ENCODE measurements at places on chromosomes 1 and 21. TPM values are rescaled to one million over a fixed set of nuclear protein-coding genes. Genes with fewer than 3 reads are reported as not detected.
A peak's percentile ranks its signal among the peaks of the same experiment; 100 is the strongest.

DNA sequence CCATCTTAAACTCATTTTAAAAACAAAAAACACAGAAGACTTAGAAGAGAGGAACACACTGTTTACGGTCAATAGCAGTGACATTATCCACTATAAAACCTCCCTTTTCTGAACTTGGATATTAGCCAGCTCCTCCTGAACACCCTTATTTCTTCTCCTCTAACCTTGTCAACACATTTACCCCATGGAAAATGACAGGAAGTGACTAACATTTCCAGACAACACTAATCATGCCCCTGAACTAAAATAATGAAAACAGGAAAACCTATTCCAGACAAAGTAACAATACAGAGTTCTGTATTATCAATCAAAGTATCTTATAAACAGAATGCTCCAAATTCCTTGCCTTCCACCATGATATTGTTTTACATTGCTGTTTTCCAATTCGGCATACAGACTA, 45.3 kb downstream of the PALMD start:
- no peak overlapping the region for H3K27ac ChIP-seq
- no peak overlapping the region for H3K4me3 ChIP-seq
- H3K27me3 ChIP-seq, result no peaks in the 10 kb centered on the region
- DNase-seq, result no peak

CXADR gene
- 81.1 TPM for total RNA-seq

DNA sequence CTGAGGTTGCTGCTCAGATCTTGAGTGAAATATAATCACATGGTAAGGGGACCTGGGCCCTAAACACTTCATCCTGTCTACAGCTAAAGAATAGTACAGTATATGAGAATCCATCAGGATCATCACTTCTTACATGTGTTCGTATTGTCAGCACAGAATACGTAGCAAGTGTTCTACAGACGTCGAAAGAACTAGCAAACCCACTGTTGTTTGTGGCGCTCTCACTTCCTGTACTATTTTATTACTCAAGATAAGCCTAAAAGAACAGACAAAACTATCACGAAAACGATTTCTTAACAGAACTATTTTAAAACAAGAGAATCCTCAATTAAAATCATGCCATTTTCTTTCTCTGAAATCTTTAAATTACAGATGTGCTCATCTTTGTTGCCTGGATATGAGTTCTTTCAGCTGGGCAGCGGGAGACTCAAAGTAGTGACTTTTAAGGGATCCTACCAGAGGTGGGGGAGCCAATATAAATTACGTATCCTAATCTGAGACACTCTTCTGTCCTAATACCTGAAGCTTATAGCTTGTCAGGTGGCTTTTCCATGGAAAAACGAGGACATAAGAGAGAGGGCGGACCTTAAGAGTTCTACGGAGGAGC, 724 bp downstream of the ST7L start:
- peaks cover 10% of the 10 kb centered on the region for H3K4me1 ChIP-seq
- H3K36me3 ChIP-seq, result peaks cover 13% of the 10 kb centered on the region
- DNase-seq, result no peak
- H3K4me3 ChIP-seq, result peak overlapping the region; percentile 100
- no peaks in the 10 kb centered on the region for H3K27me3 ChIP-seq
- H3K27ac ChIP-seq, result peak overlapping the region; percentile 99

- no peak for DNase-seq
- H3K27ac ChIP-seq, result no peak overlapping the region
- H3K4me1 ChIP-seq, result no peaks in the 10 kb centered on the region
- H3K36me3 ChIP-seq, result no peaks in the 10 kb centered on the region
- H3K4me3 ChIP-seq, result no peak overlapping the region
Observed at GRCh38 chr1:151485685-151486255, 25.4 kb upstream of the CGN start.

DNA sequence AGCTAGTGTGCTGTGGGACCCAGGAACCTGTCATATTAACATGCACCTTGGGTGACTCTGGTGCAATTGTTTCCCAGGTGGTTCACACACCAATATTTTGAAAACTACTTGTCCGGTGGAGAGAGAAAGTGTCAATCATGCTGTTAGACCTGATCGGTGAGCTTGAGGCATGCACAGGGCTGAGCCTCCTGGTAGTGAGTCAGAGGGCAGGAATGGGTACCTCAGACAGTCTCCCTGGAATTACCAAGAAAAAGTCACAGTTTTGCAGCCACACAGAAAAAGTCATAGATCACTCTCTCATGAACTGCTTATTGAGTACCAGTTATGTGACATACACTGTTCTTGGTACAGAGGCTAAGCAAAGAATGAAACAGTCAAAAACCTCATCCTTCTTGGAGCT, 140.1 kb upstream of the NFIA start:
- no peak for DNase-seq
- no peak overlapping the region for H3K27ac ChIP-seq
- no peaks in the 10 kb centered on the region for H3K36me3 ChIP-seq
- peaks cover 2% of the 10 kb centered on the region for H3K4me1 ChIP-seq
- H3K27me3 ChIP-seq, result no peaks in the 10 kb centered on the region
